CD4-positive, alpha-beta T cell treated with Interferon gamma for 1 hour (primary cell): ENCODE measurements at places on chromosomes 4 and X.

DNA sequence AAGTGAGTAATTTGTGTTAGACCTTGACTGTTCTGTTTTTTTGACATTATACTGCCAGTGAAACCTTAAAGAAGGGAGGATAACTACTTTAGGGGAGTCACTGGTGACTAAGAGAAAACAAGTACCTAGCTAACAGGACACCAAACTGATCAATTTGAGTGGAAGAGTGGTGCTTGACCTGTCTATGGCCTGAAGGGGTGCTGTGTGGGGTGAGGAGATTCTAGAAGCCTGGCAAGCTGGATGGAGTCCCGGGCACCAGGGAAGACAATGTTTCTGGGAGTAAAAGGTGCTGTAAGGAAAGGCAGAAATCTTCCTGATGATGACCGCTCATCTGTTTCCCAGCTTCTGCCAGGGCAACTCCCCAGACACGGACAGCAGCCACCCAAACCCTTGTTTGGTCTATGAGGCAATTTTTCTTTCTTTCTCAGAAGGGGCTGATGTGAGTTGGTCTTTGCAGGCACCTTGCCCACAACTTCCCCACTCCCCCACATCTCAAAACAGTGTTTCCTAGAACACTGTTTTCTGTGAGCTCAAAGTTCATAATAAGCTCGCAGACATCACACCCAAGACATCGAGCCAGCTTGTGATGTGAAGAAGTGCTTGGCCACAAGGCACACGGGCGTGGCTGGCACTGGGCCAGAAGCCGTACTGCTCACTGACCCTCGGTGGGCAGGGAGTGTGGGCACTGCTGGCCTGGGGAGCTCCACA lies 4.6 kb downstream of the TXK start:
- peak; percentile 22 for DNase-seq

GRCh38 chrX:153971124-153971449 lies 531 bp downstream of the HCFC1 start:
- peak; percentile 92 for DNase-seq

DNA sequence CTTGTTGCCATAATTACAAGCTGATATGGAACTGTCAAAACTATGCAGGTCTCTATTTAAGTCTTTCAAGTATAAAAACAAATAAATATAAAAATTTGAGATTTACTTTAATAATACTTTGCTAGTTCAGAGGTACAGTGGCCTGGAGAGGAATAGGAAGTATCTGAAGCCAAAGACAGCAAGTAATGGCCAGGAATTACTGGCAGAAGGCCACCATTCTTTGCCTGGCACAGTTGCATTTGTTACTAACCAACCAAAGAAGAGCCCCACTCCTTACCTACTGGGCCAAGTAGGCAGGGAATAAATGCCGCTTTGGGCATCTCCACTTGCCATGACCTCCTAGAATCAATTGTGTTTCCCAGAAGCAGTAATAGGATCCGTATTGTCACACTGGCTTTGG lies 13.8 kb upstream of the ADAMTS3 start:
- no peak for DNase-seq

- no peak for DNase-seq
These were observed 312.2 kb upstream of the DIAPH2 start for GRCh38 chrX:96372313-96373046.
